ENCODE measurements at places on chromosomes 7 and 10.

DNA sequence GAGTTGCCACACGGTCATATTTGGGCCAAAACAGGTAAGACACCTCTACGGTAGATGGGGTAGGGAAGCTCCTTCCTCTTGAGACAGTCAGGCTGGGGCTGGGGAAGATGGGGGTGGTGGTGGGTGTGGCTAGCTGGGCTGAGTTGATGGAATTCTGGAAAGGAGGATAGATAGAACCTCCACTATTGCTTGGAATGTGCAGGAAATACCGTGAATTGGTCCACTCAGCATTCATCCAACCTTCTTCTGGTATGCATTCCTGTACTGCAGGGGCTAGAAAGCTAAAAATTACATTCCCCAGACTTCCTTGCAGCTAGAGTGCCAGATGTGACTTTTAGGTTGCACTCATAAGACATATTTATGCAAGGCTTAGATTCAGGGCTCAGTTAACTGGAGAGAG, 24.8 kb downstream of the TLX1 start:
- H3K36me3 ChIP-seq: no peaks in the 10 kb centered on the region
- no peak overlapping the region for H3K4me3 ChIP-seq
- H3K4me1 ChIP-seq: no peaks in the 10 kb centered on the region

GRCh38 chr10:17607060-17607459, 10.1 kb downstream of the HACD1 start:
- no peak for DNase-seq
- H3K27ac ChIP-seq: no peak overlapping the region
- no peaks in the 10 kb centered on the region for H3K4me1 ChIP-seq
- no peaks in the 10 kb centered on the region for H3K36me3 ChIP-seq

- no peaks in the 10 kb centered on the region for H3K27me3 ChIP-seq
- peak; percentile 40 for DNase-seq
- H3K36me3 ChIP-seq: peaks cover 21% of the 10 kb centered on the region
- H3K4me1 ChIP-seq: peaks cover 15% of the 10 kb centered on the region
- H3K4me3 ChIP-seq: no peak overlapping the region
- peak overlapping the region; percentile 15 for H3K27ac ChIP-seq
Measured at GRCh38 chr10:13659887-13660550, 73.3 kb downstream of the PRPF18 start.

DNA sequence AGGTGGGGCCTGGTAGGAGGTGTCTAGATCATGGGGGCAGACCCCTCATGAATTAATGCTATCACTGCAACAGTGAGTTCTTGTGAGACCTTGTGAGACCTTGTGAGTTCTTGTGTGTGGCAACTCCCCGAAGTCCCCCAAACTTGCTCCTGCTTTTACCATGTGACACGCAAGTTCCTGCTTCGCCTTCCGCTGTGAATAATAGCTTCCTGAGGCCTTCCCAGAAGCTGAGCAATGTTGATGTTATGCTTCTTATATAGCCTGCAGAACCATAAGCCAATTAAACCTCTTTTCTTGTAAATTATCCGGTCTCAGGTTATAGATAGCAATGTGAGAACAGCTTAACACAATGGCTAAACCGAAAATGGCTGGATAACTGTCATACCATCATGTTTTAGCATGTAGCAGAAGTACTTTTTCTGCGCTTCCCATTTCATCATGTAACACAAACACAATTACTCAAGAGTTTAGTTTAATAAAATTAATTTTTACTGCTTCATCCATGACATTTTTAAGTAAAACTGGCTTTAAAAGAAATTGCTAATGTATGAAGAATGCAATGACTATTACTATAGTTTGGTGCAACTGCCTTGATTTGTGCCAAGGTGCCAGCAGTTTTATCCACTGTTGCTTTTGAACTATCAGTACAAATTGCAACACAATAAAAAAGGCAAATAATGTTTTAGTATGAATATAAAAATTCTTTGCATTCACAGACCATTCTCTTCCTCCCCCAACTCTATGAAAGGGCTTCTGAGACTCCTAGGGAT, 87.7 kb upstream of the TMEM168 start:
- no peaks in the 10 kb centered on the region for H3K27me3 ChIP-seq
- no peak overlapping the region for H3K4me3 ChIP-seq
- DNase-seq: no peak
- H3K36me3 ChIP-seq: no peaks in the 10 kb centered on the region

GRCh38 chr10:31782701-31783100, 145.9 kb downstream of the ARHGAP12 start:
- H3K27ac ChIP-seq: no peak overlapping the region
- no peaks in the 10 kb centered on the region for H3K36me3 ChIP-seq
- no peaks in the 10 kb centered on the region for H3K27me3 ChIP-seq

Measured in Peyer's patch (tissue), 4 donors.